CD4-positive, alpha-beta T cell treated with Interleukin-17A for 1 hour (primary cell): ENCODE measurements at places on chromosomes 11 and 22.

DNA sequence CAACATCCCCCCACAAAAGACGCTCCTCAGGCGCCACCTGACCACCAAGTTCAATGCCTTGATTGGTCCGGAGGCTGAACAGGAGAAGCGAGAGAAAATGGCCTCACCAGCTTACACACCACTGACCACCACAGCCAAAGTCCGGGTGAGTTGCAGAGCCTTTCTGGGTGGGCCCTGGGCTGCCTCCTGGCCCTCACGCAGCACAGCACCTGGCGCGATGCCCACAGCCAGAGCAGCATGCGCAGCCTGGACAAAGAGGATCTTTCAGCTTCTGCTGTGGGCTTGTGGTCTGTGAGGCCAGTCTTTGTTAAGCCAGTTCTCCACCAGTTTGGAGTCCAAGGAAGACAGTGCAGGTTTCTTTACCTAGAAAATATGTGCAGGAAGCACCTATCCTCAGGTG is 21.6 kb downstream of the CYB5R2 start:
- DNase-seq = no peak

DNA sequence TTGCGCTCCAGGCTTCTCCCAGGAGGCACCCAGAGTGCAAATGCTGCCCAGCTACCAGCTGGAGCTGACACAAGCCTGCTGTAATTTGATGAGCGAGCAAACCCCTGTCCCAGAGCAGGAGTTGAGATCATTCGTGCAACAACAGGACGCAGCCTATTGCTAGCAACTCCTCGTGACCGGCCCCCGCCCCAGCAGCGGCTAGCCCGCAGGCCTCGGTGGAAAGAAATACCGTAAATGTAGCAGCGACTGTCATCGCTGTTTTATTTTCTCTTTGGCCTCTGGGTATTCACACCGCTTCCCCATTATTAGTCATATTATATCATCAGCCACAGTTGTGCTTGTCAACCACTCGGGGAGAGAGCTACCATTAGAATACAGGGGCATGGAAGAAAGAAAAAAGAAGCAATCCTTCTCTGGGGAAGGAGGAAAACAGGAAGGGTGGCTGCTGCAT is 59.2 kb upstream of the ATXN10 start:
- peak; percentile 26 for DNase-seq

GRCh38 chr11:1221848-1222311 is 986 bp upstream of the MUC5B start:
- no peak for DNase-seq

DNA sequence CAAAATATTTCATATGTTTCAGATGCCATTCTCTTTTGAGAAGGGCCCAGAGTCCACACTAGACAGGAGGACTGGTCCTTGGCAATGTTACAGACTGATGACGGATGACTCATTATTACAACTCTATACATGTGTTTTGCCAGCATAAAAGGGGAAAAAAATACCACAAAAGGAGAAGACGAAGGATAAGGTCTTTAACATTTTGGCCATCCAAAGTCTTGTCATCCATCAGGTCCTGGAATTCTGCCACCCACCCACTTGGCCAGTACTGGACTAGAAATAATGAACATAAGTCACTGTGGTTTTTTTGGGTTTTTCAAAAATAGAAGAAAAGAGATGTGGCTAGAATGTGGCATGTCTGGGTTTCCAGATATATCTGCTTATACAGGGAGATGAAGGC is 57.7 kb upstream of the BDNF start:
- no peak for DNase-seq

DNA sequence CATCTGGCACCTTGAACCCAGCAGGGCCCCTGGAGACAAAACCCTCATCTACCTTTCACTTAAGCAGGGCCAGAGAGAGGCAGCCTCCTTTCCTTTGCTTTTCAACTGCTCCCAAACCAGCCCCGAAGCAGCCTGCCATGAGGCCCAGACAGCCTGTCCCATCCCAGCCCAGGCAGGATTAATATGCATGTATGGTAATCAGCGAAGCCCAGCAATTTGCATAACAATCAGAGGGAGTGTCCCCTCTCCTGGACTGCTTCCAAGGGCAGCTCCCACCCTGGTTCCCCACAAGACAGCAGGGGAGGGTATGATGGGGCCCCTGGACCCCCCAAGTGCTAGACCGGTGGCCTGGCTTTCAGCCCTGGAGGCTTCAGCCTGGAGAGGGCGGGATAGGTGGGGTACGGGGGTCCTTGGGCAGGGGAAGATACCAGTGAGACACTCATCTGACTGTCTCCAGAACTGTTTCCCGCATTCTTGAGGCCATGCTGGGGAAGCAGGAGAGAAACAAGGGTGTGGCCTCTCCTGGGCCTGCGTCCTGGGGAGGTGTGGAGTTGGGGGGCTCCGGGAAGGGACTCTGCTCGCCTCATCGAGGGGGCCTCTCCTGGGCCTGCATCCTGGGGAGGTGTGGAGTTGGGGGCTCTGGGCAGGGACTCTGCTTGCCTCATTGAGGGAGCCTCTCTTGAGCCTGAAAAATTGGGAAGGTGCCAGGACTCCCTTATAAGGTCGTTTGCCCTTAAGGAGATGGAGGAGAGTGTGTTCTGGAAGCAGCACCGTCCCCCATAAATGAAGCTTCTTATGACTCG is 93.2 kb upstream of the PRR5 start:
- DNase-seq = no peak

- no peak for DNase-seq
Measured at GRCh38 chr11:33211580-33211979, 45.6 kb upstream of the HIPK3 start.

- no peak for DNase-seq
Measured at GRCh38 chr11:134583397-134583990, 171.5 kb upstream of the B3GAT1 start.

DNA sequence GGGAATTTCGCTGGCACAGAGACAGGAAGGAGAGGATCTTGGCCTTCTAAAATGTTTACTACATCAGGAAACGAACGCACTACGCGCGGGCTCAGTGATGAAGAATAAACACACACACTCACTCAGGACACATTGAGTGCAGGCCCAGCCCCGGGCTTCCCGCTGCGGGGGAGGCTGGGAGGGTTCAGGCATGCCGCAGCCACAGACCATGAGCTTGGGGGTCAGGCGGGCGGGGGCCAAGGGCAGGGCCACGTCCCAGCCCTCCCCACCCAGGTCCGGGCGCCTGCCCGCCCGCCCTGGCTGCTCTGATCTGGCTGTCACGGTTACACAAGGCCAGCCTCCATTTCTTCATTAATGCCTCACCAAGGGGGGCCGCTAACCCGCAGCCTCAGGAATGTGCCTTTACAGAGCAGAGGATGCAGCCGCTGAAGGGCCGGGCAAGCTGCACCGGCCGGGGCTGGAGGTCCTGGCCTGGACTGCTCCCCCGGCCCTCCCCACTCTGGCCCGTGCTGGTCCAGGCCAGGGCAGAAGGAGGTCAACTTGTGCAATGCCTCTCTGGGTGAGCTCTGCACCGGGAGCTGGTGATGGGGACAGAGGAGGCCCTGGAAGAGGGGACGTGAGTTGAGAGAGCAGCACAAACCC is 41.7 kb downstream of the IGF2 start:
- DNase-seq = no peak

DNA sequence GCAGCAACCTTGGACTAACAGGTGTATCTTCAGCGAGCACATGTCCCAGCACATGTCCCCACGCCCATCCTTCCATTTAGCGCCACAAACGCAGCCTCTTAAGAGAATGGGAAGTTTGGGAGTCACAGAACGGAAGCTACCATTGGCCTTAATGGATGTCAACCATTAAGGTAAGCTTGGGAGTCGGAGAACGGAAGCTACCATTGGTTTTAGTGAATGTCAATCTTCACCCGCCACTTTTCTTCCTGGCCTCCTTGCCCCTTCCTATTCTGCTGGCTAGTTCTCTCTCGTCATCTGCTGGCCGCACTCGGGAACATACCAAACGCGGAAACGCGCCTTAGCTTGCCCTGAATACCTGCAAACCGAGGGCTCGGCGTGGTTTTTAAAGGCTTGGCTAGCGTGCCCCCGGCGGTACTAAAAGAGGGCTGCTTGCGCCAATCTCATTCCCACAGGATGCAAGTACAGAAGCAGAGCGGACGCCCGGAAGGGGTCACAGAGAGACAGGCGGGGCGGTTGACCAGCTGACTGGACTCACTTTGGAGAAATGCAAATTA is 24.3 kb downstream of the GLYATL1 start:
- DNase-seq = no peak

DNA sequence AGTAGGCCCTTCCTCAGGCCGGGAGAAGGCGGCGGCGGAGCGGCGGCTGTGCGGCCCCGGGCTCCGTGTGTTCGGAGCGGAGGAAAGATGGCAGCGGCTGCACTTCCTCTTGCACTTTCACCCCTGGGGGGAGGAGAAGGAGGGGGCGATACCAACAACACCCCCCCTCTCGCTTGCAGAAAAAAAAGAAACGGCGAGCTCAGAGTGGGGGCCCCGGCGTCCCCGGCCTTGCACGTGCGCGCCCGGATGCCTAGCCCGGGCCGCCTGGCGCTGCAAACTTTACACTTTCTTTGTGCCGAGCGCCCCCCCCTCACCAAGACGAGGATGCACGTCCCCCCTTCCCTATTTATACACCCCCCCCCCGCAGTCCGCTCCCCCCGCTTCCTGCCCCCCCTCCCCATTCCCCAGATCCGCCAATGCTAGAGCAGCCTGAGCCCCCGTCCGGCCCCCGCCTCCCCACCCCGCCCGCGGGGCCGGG is at the start of gene PATZ1:
PATZ1 (minus strand) TSS at position 92 of the 478 bp plus-strand sequence. CDS start 744 bp downstream, outside the sequence.
- peak; percentile 90 for DNase-seq

DNA sequence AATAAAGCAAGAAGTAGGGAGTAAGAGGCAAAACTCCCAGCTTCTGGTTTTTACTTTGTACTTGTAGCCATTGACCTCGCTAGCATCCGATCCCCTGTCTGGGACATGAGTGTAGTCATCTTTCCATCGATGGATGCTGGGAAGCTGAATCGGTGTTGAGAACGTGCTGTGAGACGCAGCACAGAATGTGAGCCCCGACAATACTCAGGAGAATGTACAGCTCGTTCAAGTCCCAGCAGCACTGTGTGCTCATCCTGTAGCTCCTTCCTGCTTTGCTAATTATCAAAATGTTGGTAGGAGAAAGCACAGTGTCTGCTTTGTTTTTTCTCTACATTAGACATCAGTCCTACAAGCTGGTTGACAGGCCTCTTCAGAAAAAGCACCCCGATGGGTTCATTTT is 56.6 kb downstream of the JAM3 start:
- DNase-seq = no peak

DNA sequence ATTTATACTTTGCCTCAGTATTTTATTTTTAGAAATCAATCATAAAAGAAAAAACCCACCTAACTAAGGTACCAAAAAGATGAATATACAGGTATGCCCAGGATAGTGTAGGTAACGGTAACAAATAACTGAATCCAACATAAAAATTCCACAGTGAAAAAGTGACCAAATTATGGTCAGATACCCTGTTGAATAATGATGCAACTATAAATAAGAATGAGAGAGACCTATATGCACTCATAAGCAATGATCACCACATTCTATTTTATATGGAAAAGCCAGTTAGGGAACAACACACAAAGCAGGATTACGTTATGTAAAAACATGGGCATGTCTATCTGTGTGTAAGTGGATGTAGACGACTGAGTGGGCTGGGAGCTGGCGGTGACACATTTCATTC is 7.0 kb upstream of the ZNF74 start:
- DNase-seq = no peak

DNA sequence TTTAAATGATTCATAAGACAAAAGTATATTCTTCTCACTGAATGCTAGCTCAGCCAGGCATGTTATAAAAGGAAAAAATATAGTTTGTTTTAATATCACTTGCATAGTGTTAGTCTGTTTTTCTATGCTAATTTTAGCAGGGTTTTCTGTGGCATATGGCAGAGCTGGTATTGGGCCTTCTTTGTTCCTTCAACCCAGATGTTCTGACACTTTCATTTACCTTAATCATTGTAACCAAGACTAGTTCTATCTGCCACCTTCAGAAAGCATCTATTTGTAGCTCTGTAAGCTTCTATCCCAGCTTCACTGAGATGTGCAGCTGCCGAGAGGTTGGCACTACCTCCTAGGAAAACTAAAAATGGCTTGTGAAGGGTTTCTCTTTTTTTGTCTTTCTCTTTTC is 338.7 kb downstream of the GUCY1A2 start:
- no peak for DNase-seq

DNA sequence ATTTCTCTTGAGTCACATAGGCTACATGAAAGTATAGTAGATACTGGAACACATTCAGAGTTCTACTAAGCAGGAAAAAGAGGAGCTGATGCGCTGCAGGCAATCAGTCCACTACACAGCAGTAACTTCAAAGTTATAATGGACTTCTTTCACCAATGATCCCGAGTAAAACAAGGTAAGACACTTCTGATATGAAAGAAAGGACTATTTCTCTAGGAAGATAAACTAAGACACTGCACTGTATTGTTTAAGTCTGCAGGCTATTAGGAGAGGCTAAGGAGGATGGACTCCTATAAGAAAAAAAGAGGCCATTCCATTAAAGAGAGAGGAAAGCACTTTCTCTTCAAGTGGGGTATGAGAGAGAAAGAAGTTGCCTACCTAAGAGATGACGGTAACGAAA is 31.6 kb upstream of the ARL14EP start:
- no peak for DNase-seq

DNA sequence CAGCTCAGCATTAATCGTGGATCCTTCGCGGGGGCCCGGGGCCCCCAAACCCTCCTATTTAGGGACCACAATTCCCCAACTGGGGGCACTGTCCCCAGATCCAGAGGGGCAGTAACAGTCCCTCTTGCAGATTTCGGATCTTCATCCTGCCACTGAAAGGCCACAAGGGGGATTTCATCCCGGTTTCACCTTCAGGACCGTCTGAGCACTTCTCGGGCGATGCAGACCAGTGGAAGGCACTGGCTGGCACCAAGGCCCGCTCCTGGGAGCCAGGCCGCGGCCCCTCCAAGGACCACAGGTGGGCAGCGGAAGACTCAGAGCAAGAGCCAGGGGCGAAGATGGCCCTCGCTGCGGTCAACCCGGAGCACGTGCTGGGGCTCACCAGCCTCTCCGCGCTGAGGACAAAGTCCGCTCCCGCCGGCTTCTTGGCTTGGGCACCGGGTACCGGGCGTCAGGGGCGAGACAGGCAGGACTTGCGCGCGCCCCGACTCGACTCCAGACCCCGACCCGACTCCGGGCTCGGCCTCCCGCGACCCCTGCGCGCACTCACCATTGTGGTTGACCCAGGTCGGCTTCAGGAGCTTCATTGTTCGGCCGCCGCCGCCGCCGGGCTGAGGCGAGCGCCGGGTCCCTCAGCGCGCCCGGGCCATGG is 517 bp downstream of the HIRA start:
- peak; percentile 12 for DNase-seq

- DNase-seq = no peak
Measured at GRCh38 chr11:69138265-69138664, 17.5 kb upstream of the SMIM38 start.

- no peak for DNase-seq
Measured at GRCh38 chr11:70432065-70432464, 33.7 kb downstream of the CTTN start.
